ENCODE measurements at places on chromosomes 5 and 9.

GRCh38 chr5:134245692-134246091, 19.8 kb upstream of the PPP2CA start:
- DNase-seq = no peak

- DNase-seq = no peak
Measured at GRCh38 chr9:108271646-108272348, 584.0 kb downstream of the ACTL7B start.

GRCh38 chr5:177366528-177367322, 9.0 kb downstream of the RGS14 start:
- peak; percentile 92 for DNase-seq

GRCh38 chr5:124692324-124692723, 54.1 kb downstream of the ZNF608 start:
- DNase-seq = no peak

DNA sequence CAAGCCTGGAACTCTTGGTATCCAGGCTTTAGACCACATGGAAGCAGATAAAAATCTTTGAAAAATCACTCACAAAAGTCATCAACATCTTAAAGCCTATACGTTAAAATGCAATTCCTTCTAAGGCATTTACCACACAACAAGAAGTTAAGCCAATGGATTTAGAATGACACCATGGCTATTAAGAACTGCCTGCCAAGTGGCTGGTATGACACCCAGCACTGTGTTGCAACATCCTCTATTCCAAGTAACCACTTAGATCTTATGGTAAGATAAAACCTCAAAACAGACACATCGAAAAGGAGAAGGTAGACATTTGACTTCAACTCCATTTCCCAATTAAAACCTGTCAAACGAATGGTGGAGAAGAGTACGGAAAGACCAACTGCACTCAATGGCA, 344.2 kb upstream of the SLC30A5 start:
- no peak for DNase-seq

DNA sequence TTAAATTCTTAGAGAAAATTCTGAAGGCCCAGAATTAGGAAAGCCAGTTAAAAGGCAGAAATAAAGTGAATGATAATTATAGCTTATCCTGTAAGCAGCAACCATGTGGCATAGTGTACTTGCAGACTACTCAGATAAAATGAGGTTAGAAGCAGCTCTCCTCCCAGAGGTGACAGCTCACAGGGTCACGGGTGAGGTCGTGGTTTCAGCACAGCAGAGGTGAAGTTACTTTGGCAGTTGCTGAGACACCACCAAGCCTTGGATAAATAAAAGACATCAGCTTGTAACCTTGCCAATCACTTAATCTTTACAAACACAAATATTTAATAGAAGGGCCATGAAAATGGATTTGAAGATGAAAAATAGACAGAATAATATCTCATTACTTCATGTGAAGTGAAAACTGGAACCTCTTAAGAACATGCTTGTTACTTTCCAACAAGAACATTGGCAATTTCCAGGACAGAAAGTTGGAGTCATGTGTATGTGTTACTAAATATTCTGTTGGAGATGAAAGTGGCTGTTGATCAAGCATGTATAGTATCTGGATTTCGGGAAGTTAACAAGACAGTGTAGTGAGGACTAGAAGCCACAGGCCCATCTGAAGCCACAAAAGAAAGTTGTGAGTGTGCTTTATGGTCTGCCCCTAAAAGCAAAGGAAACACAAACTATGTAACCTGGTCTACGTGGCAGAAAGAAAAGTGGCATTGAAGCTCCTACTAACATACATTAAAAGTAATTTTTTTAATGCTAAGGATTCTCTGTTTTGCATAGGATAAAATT, 134.4 kb downstream of the ERCC6L2 start:
- DNase-seq = no peak

DNA sequence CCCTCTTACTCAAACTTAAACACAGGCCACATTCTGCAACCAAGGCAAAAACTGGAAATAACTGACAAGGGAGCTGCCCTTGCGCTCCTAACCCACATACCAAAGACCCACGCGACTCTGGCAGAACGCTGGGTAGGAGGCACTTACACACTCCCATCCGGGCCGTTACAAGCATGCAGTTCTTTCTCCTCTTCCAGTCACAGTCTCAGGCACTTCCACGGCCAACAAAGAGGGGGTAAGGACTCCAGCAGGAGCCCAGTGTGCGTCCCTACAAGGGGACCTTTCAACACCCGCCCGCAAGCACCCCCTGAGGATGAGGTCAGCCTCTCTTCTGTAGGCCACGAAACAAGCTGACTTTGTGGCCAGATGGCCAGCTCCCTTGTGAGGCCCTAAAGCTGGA, 57.4 kb downstream of the SERINC5 start:
- DNase-seq = no peak

DNA sequence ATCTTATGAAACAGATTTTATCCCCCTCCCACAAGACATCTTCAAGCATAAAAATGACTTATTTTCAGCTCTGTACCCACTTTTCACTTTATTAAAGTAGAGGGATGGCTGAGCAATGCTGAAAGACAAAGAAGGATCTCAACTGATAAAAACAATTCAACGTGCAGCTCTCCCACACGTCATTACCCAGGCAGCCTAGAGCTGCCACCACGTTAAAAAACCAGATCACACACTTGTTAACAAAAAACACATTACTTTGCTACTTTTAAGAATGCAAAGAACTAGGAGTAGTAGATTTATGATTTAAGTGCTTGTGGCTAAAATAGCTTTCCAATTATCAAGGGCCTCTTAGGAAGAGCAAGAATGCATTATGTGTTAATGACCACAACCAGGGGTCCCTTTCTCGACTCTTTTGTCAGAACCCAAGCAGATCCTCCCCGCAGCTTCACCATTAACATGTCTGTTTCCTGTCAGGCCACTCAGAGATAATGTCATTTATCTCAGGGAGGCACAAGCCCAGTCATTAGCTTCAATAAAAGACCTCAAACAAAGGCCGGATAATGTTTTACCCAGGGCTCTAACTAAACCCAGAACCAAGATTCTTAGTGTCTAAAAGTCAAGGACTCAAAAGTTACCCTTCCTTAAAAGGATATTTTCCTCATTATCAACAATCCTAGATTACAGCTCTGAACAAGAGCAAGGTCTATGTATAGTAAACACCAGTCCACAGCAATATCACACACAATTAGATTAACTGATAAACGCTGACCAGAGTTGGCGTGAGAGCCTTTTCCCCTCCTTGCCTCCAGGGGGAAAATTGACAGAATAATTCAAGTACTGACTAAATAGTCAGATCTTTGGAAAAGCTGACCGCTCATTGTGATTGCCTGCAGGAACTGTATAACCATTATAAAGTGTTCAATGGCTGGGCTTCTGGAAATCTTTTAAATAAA, 7.5 kb downstream of the ZNF608 start:
- no peak for DNase-seq

- DNase-seq = no peak
Measured at GRCh38 chr9:94973451-94973941, 247.0 kb downstream of the AOPEP start.

DNA sequence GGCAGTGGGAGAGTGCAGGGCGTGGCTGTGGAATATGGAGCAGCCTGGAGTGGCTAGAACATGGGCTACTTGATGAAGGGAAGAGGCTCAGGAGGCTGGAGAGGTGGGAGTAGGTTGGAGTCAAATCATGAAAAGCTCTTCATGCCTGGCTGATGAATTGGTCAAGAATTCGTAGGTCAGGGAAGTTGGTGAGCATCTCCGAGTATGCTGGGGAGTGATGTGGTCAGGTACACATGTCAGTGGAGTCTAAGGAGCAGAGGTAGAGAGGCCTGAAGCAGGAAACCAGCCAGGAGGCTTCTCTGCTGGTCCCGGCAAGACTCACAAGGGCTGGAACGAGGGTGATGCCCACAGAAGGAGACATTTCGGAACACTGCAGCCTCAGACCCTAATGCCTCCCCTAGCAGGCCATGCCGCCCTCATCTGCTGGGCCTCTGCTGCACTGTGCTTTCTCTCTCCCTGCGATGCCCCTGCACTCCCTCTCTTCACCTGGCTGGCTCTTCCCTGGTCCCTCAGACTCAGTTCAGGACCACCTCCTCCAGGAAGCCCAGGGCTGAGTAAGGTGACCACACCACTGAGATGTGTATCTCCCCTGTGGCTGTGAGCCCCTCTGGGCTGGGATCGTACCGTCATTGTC, 33.6 kb downstream of the TMOD1 start:
- DNase-seq = no peak

DNA sequence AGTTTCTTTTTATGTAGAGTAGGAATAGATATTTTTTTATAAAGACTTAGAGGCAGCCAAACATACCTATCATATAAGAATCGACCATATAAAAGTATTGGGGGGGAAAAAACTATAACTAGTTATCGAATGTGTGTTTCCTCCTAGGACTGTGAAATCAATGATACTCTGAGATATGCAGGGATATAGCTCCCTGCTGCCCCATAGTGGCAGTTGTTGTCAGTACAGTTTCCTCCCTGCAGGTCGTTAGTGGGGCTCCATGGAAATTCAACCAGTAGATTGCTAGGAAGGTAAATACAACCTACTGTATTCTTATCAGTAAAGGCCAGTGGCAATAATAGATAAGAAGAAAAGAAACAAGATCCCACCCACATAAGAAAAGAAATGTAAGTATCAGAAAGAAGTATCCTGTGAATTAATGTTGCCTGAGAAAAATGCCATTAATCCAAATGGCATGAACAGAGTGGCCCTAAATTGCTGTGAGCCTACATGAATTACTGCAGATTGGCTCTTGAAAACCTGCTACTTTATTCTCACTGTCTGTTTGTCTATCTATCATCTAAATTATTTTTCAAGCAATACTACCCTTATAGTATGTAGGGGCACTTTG, 136.9 kb upstream of the FBN2 start:
- DNase-seq = peak; percentile 59

GRCh38 chr5:116455061-116455460, 119.6 kb downstream of the SEMA6A start:
- no peak for DNase-seq

GRCh38 chr9:4574657-4575243, 84.5 kb downstream of the SLC1A1 start:
- DNase-seq = no peak

DNA sequence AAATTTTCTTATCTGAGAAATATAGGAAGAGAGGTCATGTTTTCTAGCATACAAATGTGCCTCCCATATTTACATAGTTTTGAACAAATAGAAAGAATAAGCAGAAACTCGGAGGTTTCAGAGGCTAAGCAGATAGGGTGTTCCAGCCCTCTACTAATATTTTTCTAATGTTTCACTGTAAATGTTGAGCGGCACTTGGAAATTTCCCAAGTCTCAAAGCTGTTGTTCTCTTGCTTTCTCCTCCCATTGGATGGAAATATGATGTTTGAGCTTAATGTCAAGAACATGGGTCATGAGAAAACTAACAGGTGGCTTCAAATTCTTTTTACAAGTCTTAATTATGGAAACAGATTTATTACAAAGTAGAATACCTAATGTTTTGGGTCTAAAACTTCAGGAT, 5.1 kb downstream of the SPINK1 start:
- no peak for DNase-seq

- DNase-seq = no peak
Measured at GRCh38 chr9:98745470-98745869, 36.7 kb upstream of the GABBR2 start.

GRCh38 chr9:2729721-2730120, 12.4 kb downstream of the KCNV2 start:
- no peak for DNase-seq

GRCh38 chr9:2800394-2801179, 43.3 kb downstream of the PUM3 start:
- no peak for DNase-seq

GRCh38 chr9:69453746-69454145, 128.7 kb downstream of the ENTREP1 start:
- DNase-seq = no peak

- DNase-seq = no peak
Measured at GRCh38 chr5:119876522-119876921, 247.2 kb downstream of the FAM170A start.

DNA sequence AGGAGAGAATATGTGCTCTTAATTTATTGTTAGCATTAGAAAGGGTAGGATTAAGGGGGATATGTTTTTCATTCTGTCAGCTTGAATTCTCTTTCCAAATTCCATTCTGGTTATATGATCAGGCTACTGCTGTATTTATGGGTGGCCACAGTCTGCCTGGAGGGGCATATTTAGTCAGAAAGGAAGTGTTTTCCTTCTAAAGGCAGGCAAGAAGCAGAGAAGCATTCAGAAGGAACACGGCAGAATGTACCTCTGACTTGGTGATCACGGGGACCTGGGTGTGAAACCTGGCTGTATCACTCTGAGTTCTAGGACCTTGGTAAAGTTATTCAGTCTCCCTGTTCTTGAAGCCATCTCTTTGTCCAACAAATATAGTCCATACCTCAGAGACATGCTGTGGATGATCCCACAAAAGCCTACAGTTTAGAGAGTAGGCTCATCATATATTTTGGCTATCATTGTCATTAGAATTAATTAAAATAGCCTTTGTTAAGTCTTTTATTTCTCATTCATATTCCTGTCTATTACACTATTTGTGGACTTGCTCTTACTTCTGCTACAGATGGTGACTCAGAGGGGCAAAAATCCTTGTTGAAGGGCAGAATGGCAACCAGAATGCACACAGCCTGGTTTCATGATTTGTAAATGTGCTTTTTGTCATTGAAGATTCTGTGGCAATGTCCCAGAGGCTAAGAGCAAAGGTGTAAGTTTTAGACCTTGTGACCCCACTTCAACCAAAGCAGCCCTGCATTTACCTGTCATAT, 2.7 kb downstream of the TNC start:
- no peak for DNase-seq

DNA sequence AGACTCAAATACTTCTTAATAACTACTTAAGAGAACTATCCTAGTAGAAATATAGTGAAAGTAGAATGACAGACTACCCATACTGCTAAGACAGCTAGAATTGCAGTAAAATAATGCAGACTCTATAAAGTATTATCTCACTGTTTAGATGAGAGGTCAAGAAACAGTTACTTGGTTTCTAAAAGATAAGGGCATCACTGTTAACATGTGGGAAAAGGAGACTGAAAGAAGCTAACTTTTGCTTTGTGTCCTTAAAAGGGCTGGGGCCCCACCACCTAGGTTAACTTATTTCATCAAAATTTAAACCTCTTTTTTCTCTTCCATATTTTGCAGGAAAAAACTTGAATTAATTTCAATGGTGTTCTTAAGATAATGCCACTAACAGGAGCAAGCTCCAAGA, 204.3 kb downstream of the CNTLN start:
- DNase-seq = no peak

GRCh38 chr5:57199866-57200265, 26.0 kb downstream of the GPBP1 start:
- peak; percentile 40 for DNase-seq

DNA sequence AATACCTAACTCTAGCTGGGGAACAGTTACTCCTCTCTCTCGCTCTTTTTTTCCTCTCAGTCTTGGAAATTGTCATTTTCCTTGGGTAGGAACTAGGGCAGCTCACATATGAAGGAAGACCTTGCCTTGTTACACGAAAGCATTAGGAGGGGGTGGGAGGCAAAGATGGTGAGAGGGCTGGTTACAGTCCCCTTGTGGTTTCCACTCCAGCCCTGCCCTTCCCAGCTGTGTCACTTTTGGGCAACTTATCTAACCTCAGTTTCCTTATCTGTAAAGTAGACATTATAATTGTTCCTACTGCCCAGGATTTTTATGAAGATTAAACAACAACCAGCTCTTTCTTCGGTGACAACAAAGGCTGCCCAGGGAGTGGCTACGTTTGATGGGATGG, 196.2 kb upstream of the CLINT1 start:
- no peak for DNase-seq

GRCh38 chr9:134419000-134419683, 92.9 kb downstream of the RXRA start:
- no peak for DNase-seq

- DNase-seq = no peak
Measured at GRCh38 chr9:99050292-99050911, 54.5 kb upstream of the TGFBR1 start.

Data from mucosa of descending colon (tissue), 3 donors.